Activated CD4-positive, alpha-beta T cell treated with anti-CD3 and anti-CD28 coated beads, Interleukin-2, Interleukin-4, amounts not matched to agents 100 ng/mL and 50 ng/mL, durations not matched to agents 16 hours and 8 hours (primary cell): ENCODE measurements at places on chromosomes 5 and 9.

- peak; percentile 48 for DNase-seq
These were observed 255.2 kb upstream of the TNC start for GRCh38 chr9:115373000-115373709.

- no peak for DNase-seq
These were observed 2.1 kb upstream of the GABRB2 start for GRCh38 chr5:161548487-161549094.

GRCh38 chr9:25260046-25260445, 418.2 kb downstream of the TUSC1 start:
- DNase-seq: no peak

GRCh38 chr9:77794985-77795384, 146.9 kb upstream of the GNA14 start:
- DNase-seq: no peak

GRCh38 chr5:134662971-134663370, 14.4 kb downstream of the SEC24A start:
- DNase-seq: no peak
